ENCODE measurements at places on chromosomes 6 and 20. TPM values are rescaled to one million over a fixed set of nuclear protein-coding genes. Genes with fewer than 3 reads are reported as not detected.

FOXA2 gene
- not detected for total RNA-seq

VSTM2L gene
- total RNA-seq: 0.31 TPM

TMEM14B gene
- 82.4 TPM for total RNA-seq

RAB44 gene
- not detected for total RNA-seq

GRIK2 gene
- total RNA-seq: 24.4 TPM

POM121L2 gene
- total RNA-seq: not detected

ZNF451 gene
- total RNA-seq: 44.7 TPM

TP53TG5 gene
- not detected for total RNA-seq

SYCP2 gene
- total RNA-seq: 0.93 TPM

TOX2 gene
- total RNA-seq: under 0.01 TPM

SLC22A1 gene
- total RNA-seq: 1.5 TPM

EPPIN gene
- total RNA-seq: not detected

TRDN gene
- total RNA-seq: not detected

FNDC1 gene
- total RNA-seq: 0.33 TPM

CST4 gene
- total RNA-seq: not detected

PXDC1 gene
- 39.6 TPM for total RNA-seq

PDE7B gene
- total RNA-seq: 25.1 TPM

SLC25A27 gene
- total RNA-seq: 3.0 TPM

SPDEF gene
- total RNA-seq: not detected

MUCL3 gene
- not detected for total RNA-seq

RAB5IF gene
- total RNA-seq: 120 TPM

TUBB2B gene
- total RNA-seq: 152 TPM

CARMIL1 gene
- 43.3 TPM for total RNA-seq

SCRT2 gene
- not detected for total RNA-seq

JPH2 gene
- 0.15 TPM for total RNA-seq

FOXF2 gene
- total RNA-seq: 4.7 TPM

ETV7 gene
- total RNA-seq: 2.5 TPM

SLC44A4 gene
- not detected for total RNA-seq

CSNK2A1 gene
- 91.2 TPM for total RNA-seq

ADAT2 gene
- 16.4 TPM for total RNA-seq

NUP43 gene
- total RNA-seq: 48.7 TPM

AVP gene
- total RNA-seq: not detected

CHRNA4 gene
- not detected for total RNA-seq

CFAP61 gene
- 1.1 TPM for total RNA-seq

FGD2 gene
- total RNA-seq: not detected

ERMARD gene
- 12.3 TPM for total RNA-seq

CDYL gene
- 135 TPM for total RNA-seq

CPNE5 gene
- total RNA-seq: 0.36 TPM

PHF20 gene
- total RNA-seq: 16.2 TPM

NMBR gene
- not detected for total RNA-seq

HTR1B gene
- total RNA-seq: not detected

PRSS35 gene
- not detected for total RNA-seq

LEMD2 gene
- total RNA-seq: 40.3 TPM

SCGN gene
- not detected for total RNA-seq

C6orf58 gene
- total RNA-seq: 0.46 TPM

ATXN1 gene
- total RNA-seq: 17.3 TPM

NEU1 gene
- 114 TPM for total RNA-seq

SAMD3 gene
- not detected for total RNA-seq
